ENCODE measurements at places on chromosomes 2 and 18.

DNA sequence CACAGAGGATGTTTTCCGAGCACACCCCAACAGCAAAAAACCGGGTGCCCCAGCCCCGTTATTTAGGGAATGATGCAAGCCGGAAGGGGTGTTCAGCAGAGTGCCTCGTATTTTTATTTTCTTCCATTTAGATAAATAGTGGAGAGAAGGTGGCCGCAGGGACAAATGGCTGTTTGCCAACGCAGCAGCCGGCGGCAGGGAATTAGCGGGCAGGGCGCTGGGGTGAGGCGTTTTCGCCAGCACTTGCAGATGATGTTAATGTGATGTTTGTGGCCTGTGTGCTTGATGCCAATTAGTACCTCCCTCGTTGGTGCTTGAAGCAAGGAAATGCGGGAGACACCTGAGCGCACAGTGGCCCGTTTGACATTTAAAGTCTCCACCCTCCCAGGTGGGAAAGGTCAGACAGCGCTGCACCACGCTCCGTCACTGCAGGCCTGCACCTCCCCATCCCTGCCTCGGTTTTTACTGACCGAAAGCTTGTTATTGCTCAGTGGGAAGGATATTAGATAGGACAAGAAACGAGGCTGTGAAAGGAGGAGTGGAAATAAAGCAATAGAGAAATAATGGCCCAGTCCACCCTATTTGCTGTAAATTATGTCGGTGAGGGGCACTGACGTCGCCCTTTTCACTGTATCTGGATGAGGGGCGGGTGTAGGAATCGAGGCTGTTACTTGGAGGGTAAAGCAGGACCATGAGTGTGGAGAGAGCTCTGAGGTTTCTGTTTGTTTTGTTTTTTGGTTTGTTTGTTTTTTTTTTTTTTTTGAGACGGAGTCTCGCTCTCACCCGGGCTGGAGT, 39.1 kb downstream of the NFATC1 start:
- DNase-seq, result no peak

- no peak for DNase-seq
Measured at GRCh38 chr2:68187329-68187728, 29.6 kb downstream of the PNO1 start.

GRCh38 chr2:28750316-28751251, 1.0 kb upstream of the PPP1CB start:
- DNase-seq, result no peak

GRCh38 chr18:44508474-44508873, 172.2 kb upstream of the SETBP1 start:
- no peak for DNase-seq

GRCh38 chr2:219356834-219357233, 24.3 kb upstream of the RESP18 start:
- DNase-seq, result no peak

- no peak for DNase-seq
Measured at GRCh38 chr18:11125492-11126315, 23.7 kb downstream of the PIEZO2 start.

GRCh38 chr18:76619621-76620315, 124.7 kb upstream of the ZNF516 start:
- DNase-seq, result peak; percentile 15

DNA sequence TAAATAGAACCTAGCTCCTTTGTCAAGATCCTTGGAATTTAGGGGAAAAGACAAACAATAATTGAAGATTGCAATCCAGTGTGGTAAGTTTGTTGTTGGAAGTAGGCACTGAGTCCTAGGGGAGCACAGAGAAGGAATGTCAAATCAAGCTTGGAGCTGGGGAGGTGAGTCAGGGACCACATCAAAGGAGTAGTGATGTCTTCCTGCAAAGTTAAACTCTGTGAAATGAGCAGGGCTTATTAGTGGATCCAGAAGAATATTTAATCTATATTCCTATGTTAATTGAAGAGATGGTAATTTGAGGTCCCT, 41.7 kb upstream of the NABP1 start:
- peak; percentile 81 for DNase-seq

DNA sequence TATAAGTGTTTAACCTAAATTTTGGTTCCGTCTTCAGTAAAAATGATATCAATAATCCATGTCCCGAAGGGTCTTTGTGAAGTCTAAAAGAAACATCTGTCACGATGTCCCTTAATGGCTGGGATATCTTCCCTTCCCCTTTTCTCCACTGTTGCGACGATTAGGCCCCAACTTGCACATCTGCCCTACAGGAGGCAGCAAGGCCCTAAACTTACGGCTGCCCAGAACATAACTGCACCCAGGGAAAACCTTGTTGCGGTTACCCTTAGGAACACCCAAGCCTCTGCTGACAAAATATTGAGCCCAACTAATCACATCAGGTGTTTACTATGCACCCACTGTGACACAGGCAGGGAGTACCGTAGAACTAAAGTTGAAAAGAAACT, 1.3 kb upstream of the SMAD2 start:
- no peak for DNase-seq

DNA sequence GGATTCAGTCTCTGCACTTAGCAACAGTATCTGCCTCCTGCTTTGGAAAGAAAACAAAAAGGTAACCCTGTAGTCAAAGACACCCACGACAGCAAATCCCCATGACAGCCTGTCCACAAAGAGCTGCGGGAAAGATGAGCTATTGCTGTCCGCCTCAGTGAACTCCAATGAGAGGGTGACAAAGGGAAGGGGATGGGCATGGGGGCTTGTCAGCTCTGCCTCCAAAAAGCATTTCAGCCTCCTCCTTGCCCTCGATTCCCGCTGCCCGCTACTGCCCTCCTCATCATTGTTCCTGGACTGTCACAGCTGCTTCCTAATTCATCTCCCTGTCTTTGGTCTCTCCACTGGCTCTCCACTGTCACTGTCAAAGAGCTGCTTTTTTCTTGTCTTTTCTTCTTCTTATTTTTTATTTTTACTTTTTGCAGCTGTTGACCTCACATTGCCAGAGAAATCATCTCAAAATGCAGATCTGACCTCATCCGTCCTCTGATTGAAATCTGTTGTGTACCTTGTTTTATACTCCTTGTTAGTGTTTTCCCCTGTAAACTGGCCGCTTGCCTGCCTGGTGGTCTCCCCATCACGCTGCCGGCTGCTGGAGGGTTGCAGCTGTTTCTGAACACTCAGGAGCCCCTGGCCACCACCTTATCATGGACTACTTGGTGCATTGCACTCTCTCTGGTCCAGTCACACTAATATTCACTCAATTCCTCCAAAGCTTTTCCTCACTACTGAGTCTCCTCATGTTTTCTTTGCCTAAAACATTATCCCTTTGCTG, 7.9 kb upstream of the E2F6 start:
- no peak for DNase-seq

DNA sequence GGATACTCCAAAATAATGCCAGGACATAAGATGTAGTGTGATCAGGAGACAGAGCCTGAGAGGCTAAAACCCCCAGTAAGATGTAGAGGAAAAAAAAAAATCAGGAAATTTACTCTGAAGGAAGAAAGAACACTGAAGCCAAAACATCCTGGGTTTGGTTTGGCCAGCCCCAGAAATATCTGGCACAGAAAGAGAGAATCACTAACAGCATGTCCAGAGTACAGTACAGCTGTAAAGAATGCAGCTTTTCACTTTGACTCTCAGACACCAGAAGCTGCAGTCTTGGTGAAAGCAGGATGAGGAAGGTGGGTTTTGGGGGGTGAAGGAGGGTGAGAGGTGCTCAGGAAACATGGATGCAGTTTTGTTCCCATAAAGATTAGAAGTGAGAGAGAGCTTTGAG, 1577.7 kb upstream of the ACVR2A start:
- no peak for DNase-seq

- no peak for DNase-seq
Measured at GRCh38 chr18:49322765-49323490, 137.5 kb downstream of the DYM start.

- no peak for DNase-seq
Measured at GRCh38 chr2:98824256-98825019, 93.5 kb upstream of the MGAT4A start.

DNA sequence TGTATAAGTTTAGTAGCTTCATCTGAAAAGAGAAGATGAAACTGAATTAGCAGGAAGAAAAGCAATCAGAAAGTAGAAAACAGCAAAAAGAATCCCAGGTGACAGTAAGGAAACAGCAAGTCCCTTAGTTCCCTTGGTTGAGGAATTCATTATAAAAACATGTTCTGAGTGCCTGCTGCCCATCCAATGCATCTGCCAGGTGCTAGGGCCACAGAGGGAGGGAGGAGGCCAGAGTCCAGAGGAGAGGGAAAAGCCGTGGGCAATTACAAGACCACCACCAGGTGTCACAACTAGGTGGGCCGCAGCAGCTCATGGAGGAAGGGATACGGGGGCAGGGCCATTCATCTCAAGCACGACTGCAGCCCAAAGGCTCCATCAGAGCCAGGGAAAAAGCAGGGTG, 55.9 kb upstream of the TFCP2L1 start:
- DNase-seq, result no peak

DNA sequence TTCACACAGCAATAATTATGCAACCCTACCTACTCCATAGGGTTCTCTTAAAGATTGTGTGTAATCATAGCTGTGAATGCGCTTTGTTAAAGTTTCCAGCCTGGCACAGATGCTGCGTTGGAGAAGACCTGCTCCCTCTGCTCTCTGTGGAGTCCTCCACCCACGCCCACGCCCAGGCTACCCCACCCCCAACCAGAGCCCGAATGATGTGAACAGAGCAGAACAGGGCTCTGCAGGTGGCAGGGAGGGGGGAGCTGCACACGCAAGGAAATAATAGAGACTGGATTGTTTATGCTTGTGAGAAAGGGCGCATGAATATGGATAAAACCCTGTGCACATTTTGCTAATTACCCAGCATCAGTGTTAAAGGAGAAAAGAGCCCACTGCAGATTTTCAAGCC, 447.5 kb downstream of the BCL11A start:
- no peak for DNase-seq

GRCh38 chr2:226411727-226412360, 387.8 kb downstream of the IRS1 start:
- DNase-seq, result no peak

DNA sequence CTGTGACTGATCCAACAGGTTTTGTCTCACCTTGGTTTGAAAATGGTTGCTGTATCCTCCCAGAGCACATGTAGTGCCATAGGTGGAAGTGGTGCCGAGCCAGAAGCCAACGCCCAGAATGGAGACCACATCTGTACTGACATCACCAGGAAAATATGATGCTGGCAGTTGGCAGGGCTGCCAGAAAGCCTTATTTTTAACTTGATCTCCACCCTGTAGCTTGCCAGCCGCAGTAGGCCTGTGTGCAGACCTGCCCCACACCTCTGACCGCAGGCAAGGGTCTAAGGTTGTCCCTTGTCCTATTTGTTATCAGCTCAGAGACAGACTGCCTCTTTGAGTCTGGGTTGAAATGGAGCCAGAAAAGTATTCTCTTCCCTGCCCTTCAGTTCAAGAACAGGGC, 123.5 kb upstream of the EML6 start:
- DNase-seq, result no peak
